Tracheal epithelial cell (primary cell): ENCODE measurements at places on chromosomes 4 and X. TPM values are rescaled to one million over a fixed set of nuclear protein-coding genes. Genes with fewer than 3 reads are reported as not detected.

The SPOCK3 gene
- total RNA-seq = 0.64 and 0.96 TPM in 2 replicates

The RNF150 gene
- 0.21 and 0.24 TPM in 2 replicates for total RNA-seq

The TENM3 gene
- total RNA-seq = 1.5 and 1.7 TPM in 2 replicates

The RPL9 gene
- 3,787 and 4,566 TPM in 2 replicates for total RNA-seq

The FLNA gene
- total RNA-seq = 796 and 1,439 TPM in 2 replicates

The GPRASP1 gene
- 0.21 and 0.48 TPM in 2 replicates for total RNA-seq

The RAB33A gene
- 0.24 and 0.64 TPM in 2 replicates for total RNA-seq

The NXF2B gene
- not detected in 2 replicates for total RNA-seq

The RGN gene
- total RNA-seq = 0.24 and 0.43 TPM in 2 replicates

The TSPAN6 gene
- total RNA-seq = 25.2 and 25.5 TPM in 2 replicates

The DCX gene
- not detected in 2 replicates for total RNA-seq
